ENCODE measurements at places on chromosomes 2 and 18. TPM values are rescaled to one million over a fixed set of nuclear protein-coding genes. Genes with fewer than 3 reads are reported as not detected.

TMEM182 gene
- total RNA-seq, result 4.0 TPM

NMUR1 gene
- total RNA-seq, result 0.06 TPM

STAT4 gene
- 51.5 TPM for total RNA-seq

DHRS9 gene
- not detected for total RNA-seq

FHOD3 gene
- total RNA-seq, result not detected

CCBE1 gene
- total RNA-seq, result not detected

MREG gene
- total RNA-seq, result 22.0 TPM

HOXD3 gene
- not detected for total RNA-seq

CRYGD gene
- total RNA-seq, result not detected

RAB27B gene
- 0.19 TPM for total RNA-seq

Data from activated CD8-positive, alpha-beta memory T cell treated with anti-CD3 and anti-CD28 coated beads for 36 hours (primary cell).